Mesenchymal stem cell (in vitro differentiated cells and primary cell): ENCODE measurements at places on chromosomes 7 and 10.

DNA sequence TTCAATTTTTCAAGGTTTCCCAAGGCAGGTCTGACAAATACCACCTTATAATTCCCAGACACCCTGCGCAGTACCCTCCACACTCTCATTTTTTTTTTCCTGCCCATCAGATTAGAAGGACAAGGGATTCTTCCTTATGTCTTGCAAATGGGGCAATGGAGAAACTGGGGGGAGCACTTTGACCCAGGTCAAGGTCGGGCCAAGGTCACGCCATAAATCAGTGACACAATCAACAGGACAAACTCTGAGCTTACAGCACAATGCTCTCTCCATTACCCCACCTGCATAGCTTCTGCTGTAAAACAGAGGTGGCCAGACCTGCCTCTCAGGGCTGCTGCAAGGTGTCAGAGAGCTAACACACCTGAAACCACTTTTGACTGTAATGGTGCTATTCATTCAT lies 254.4 kb upstream of the ZMIZ1 start:
- DNase-seq, result no peak
- no peak overlapping the region for H3K4me3 ChIP-seq
- H3K4me1 ChIP-seq, result no peaks in the 10 kb centered on the region

DNA sequence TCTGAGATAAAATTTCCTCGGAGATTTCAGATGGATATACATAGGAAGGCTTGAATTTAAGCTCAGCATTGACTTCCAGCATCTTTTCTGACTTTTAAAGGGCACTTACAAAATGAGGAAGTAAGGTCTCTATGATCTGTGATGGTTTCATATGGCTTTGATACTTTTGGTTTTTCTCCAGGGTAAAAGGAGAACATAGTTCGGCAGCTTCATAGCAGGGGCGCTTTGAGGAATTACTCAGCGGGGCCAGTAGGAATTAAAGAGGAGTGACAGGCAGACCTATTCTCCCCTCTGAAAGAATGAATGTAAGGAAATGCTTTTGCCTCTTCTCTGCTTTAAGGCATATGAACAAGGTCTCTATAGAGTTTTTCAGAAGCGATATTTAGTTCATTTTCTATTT lies 80.0 kb upstream of the PCDH15 start:
- H3K36me3 ChIP-seq, result no peaks in the 10 kb centered on the region
- H3K4me3 ChIP-seq, result no peak overlapping the region
- H3K27ac ChIP-seq, result no peak overlapping the region
- H3K4me1 ChIP-seq, result no peaks in the 10 kb centered on the region

GRCh38 chr10:99689461-99689860 lies 30.2 kb downstream of the ENTPD7 start:
- no peak for DNase-seq
- H3K36me3 ChIP-seq, result peaks cover 70% of the 10 kb centered on the region
- H3K27me3 ChIP-seq, result no peaks in the 10 kb centered on the region
- no peak overlapping the region for H3K27ac ChIP-seq
- H3K4me3 ChIP-seq, result no peak overlapping the region

- no peaks in the 10 kb centered on the region for H3K27me3 ChIP-seq
- no peaks in the 10 kb centered on the region for H3K36me3 ChIP-seq
- DNase-seq, result peak; percentile 47
- H3K4me3 ChIP-seq, result no peak overlapping the region
Measured at GRCh38 chr7:37089972-37090371, 358.7 kb downstream of the ELMO1 start.

DNA sequence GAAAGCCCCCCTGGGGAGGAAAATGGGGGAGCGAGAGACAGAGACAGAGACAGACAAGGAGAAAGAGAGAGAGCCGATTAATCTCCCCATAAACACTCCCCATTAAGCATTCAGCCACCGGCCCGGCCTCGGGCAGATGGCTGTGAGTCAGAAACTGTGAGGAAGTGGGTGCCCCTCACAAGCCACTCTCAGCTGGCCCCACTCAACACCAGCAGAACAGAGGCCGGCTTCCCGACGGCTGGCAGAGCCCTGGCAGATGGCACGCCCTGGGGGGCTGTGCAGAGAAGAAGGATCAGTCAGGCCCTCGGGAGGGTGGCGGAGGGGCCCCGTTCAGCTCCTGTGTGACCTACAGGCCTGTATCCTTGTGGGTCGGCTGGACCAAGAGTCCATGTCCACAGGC lies 41.2 kb downstream of the CAMK2B start:
- peaks cover 3% of the 10 kb centered on the region for H3K27me3 ChIP-seq
- no peak overlapping the region for H3K27ac ChIP-seq
- no peak overlapping the region for H3K4me3 ChIP-seq
